ENCODE measurements at places on chromosomes 7 and 10.

DNA sequence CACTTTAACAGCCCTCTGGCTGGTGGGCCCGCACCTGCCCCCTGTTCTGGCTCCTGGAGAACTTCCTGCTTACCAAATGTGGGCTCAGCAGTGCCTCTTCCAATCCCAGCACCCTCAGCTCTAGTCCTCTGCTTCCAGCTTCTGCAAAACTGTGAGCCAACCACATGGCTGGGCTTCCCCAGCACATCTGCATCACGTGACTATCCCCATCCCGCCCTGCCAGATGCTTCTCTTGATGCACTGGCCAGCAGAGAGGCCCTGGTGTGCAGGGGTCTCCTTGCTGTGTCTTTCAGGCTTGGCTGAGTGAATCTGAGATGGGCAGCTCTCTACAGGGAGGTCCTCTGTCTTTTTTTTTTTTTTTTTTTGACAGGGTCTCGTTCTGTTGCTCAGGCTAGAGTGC, 43.8 kb upstream of the DMBT1 start:
- DNase-seq = no peak

GRCh38 chr10:92574548-92575261, 812 bp upstream of the IDE start:
- DNase-seq = no peak

- DNase-seq = no peak
Measured at GRCh38 chr10:43036481-43037428, 40.1 kb upstream of the RET start.

- DNase-seq = no peak
Measured at GRCh38 chr10:115456812-115457211, 363.6 kb downstream of the ATRNL1 start.

GRCh38 chr10:119377958-119378736, 164.4 kb downstream of the RGS10 start:
- no peak for DNase-seq

GRCh38 chr10:42111076-42111475, 527.3 kb downstream of the ZNF33B start:
- DNase-seq = no peak

GRCh38 chr7:3846738-3847137, 545.7 kb downstream of the SDK1 start:
- DNase-seq = no peak

DNA sequence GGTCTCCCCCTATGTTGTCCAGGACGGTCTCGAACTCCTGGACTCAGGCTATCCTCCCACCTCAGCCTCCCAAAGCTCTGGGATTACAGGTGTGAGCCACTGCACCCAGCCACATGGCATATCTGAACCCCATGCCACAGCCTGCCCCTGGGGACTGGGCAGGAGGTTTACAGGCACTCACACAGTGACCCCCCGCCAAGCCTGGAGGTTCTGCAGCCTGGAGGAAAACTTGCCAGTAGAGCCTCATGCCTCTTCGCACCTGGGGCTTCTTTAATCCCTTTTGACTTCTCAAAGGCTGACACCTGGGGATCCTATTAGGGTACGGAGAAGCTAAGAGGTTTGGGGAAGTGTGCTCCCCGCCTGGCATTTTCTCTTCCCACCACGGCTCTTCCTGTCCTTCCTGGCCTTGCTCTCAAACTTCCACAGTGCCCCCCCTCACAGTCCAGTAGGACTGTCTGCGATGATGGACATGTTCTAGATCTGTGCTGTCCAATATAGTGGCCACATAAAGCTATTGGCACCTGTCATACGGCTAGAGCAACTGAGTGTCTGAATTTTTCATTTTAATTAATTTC, 11.4 kb upstream of the KCP start:
- no peak for DNase-seq

DNA sequence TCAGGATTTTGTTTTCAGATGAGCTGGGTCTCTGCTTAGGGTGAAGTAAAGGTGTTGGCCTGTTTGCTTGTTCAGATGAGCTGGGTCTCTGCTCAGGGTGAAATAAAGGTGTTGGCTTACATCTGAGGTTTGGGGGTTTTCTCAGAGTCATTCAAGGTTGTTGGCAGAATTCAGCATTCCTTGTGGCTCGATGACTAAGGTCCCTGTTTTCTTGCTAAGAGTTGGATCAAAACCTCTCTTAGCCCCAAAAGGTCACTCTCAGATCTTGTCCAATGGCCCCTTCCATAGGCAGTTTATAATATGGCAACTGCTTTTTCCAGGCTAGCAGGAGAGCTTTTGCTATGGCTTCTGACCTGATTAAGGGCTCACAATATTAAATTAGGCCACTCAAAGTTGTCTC, 106.6 kb downstream of the ADAM22 start:
- DNase-seq = no peak

DNA sequence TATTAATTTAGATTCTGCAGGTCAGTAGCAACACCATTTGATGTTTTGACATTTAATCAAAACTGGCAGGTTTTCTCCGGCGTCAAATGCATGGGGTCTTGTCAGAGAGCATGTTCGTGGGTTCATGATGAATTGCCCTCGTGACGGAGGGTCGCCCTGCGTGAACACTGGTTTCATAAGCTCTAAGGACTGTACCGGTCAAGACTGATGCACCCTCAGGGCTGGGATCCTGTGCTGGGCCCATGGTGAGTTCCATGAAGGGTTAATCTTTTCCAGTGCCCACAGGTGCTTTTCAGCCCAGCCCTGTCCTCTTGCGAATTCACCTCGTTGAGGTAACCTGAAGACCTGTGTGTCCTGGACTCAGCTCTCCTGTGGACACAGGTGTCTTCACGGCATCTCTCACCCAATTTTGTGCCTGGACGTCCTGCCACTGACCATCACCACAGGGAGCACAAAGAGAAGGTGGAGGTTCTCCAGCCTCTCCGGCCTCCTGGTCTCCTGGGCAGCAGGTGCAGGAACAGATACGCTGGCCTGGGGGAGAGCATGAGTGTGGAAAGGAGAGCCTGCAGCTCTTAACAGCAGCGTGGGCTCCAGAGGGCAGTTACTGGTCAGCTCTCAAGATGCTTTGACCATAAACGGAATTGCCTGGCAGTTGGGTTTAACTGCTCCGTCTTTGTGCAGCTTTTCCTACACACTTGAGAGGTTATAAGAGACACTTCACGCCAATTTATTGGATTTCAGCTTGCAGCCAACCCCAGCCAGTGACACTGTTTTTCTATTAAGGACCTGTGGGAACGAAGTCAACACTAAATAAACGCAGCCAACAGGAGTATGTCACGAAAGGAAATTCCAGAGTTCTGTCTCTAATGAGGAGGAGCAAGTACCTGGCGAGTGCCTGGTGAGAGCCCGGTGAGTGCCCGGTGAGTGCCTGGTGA, 37.4 kb upstream of the CFAP46 start:
- no peak for DNase-seq

DNA sequence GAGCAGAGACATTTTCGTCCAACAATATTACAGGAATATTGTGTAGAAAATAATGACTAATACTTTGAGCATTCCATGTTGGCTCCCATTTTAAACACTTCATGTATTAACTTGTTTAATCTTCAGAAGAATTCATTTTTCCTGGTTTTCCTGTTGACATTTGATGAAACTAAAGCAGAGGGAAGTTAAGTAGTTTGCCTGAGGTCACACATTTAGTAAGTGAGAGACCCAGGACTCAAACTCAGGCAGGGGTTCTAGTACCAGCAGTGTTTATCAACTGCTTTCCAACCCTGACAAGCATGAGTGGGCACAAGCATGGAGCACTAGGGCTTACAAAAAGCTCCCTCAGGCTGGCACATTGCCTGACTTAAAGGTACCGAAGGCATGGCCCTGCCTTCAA, 719.1 kb downstream of the AUTS2 start:
- no peak for DNase-seq

DNA sequence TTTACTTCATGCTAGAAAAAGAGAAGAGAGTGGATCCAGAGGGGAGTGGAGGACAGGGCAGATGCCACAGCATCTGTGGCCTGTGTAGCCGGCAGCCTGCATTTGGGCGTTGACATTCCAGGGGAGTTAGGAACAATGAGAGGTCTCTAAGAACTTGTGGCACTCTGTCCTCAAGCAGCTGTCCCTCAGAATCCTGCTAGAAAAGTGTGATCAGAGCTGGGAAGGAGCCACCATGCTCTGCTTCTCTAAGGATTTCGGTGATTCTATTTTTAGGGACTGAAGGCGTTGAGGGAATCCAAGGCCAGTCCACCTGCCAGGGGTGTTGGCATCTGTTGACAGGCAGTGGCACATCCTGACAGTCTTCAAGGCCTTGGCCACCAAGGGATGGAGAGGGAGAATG, 7.6 kb downstream of the LRIT2 start:
- DNase-seq = no peak

DNA sequence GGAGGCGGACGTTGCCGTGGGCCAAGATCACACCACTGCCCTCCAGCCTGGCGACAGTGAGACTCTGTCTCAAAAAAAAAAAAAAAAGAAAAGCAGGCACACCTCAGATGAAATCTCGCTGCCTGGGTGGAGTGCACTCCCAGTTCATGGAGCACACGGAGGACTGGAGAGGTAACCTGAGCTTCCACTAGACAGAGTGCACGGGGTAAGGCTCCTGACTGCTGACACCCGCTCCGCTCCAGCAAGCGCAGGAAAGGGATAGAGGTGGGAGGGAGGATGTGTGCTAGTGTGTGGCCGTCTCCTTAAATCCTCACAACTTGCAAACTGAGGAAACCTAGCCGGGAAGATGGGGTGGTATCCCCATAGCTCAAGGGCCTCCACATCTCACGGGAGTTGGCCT, 50.8 kb downstream of the FAM53B start:
- no peak for DNase-seq

- DNase-seq = no peak
Measured at GRCh38 chr10:75828413-75828812, 397.0 kb downstream of the LRMDA start.

DNA sequence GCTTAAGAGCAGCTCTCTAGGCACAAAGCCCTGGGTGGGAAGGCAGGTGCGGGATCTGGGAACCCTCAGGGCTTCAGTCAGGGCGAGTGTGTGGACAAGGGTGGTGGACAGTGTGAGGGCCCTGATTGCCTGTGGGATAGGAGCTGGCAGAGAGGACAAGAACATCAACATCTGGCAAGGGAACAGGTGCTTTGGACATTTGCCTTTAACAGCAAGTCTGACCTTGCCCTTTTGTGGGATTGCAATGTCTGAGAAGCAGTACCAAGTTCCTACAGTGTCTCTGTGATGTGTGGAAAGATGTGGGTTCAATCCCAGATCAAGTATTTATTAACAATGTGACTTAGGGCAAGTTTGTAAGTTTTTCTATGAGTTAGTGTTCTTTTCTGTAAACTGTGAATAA, 46.7 kb downstream of the TFAM start:
- DNase-seq = no peak

GRCh38 chr7:152132812-152133211, 107.3 kb downstream of the GALNT11 start:
- DNase-seq = no peak

DNA sequence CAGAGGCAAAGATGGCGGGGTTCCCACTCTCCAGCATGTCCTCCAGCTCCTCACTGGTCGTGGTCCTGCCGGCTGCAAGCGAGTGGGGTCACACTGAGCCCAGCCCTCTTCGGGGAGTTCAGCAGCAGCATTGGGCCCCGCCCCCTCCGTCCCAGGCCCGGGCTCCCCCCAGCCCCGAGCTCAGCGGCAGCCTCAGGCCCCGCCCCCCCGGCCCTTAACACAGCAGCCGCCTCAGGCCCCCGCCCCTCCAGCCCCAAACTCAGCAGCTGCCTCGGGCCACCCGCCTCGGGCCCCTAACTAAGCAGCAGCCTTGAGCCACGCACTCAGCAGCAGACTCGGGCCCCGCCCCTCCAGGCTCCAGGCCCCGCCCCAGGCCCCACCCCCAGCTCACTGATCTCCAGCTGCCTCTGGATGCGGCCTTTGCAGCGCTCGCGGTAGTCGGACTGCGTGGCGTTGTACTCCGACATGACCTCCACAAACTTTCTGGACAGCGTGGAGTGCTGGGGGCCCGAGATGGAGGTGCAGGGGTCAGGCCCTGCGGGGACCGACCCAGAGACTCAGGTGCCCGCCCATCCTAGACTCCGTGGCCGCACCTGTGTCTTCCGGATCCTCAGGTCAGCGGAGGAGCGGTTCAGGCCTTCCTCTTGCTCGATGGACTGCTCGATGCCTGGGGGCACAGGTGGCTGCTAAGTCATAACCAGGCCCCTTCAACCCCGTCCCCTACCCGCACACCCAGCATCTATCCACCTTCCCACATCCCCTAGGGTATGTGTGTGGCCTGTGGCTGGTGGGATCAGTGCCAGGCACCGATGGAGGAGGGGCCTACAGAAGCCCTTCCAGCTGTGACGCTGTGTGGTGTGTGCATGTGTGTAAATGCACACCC, 15.5 kb downstream of the STX1A start:
- DNase-seq = no peak

DNA sequence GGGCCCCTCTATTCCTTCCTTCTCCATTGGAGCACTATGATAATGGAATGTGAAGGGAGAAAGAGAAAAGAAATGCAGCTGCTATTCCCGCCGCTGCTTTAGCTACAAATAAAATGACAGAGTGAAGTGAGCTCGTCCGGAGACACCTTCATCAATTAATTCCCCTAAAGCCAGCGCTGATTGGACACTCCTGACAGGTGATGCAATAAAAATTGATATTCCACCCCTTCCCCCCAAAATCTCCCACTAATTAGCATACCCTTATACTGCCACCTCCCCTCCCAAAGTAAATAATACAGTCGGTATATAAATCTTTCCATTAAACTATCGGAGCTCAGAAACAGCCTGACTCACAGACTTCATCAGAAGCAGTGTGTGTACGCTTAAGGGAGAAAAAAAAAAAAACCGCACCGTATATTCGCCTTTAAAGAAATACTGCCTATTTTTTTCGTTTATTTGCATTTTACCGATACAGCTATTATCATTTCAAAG, 7.3 kb downstream of the SKIDA1 start:
- DNase-seq = no peak

DNA sequence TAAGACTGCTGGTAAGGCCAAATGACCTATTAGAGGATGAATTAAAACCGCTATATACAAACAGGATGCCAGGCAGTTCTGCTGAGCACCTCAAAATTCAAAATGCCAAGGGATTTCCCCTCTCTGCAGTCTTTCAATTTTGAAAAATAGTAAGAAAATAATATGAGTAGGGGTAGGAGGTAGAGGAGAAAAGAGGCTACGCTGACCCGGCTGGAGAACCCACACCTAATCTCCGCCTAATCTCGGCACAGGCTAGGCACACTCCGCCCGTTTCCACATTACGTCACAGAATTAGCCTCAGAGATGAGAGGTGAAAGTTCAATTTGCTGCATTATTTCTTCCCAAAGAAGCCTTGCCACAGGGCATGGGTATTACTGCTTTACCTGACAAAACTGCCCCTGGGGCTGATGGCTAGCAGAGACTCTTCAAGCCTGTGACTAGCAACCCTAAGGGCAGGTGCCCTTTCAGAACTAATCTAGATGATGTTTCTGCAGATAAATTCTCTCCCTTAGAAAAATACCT, 21.3 kb upstream of the SPOCK2 start:
- DNase-seq = no peak

GRCh38 chr7:104973909-104974415, 40.0 kb upstream of the KMT2E start:
- DNase-seq = no peak

- DNase-seq = no peak
Measured at GRCh38 chr7:115356139-115356746, 434.3 kb downstream of the MDFIC start.

DNA sequence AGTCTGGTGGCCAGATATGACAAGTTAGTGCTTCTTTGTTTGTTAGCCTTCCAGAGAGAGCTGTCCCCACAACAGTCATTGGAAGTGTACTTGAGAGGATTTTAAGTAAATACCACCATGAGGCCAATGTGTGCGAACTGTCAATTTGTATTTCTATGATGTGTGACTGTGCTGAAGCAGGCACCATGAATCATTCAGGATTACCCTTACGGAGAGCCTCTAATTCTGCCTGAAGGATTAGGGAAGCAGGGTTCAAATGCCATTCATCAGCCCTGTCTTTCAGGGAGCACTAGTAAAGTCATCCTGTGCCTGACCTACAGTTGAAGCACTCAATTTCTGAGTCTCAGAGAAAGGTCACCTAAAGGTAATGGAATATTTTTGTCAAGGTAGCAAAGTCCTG, 109.3 kb downstream of the GATA3 start:
- DNase-seq = no peak
